Cerebellum (tissue), 4 donors: ENCODE measurements at places on chromosomes 6 and 20. TPM values are rescaled to one million over a fixed set of nuclear protein-coding genes. Genes with fewer than 3 reads are reported as not detected.

The CST4 gene
- total RNA-seq: not detected

The TPBG gene
- total RNA-seq: 20.4 TPM

The HRH3 gene
- 1.7 TPM for total RNA-seq

The SCRT2 gene
- 2.9 TPM for total RNA-seq

The THEMIS gene
- 0.09 TPM for total RNA-seq

The PLCB1 gene
- total RNA-seq: 54.5 TPM

GRCh38 chr6:33897189-33897780 is 93.5 kb upstream of the MLN start:
- DNase-seq: no peak

- DNase-seq: no peak
These were observed 267.2 kb downstream of the ADGRG6 start for GRCh38 chr6:142568857-142569597.

- DNase-seq: no peak
These were observed 113.9 kb downstream of the WDR27 start for GRCh38 chr6:169587975-169588374.

- DNase-seq: no peak
These were observed 68.6 kb upstream of the CNKSR3 start for GRCh38 chr6:154579046-154579445.

DNA sequence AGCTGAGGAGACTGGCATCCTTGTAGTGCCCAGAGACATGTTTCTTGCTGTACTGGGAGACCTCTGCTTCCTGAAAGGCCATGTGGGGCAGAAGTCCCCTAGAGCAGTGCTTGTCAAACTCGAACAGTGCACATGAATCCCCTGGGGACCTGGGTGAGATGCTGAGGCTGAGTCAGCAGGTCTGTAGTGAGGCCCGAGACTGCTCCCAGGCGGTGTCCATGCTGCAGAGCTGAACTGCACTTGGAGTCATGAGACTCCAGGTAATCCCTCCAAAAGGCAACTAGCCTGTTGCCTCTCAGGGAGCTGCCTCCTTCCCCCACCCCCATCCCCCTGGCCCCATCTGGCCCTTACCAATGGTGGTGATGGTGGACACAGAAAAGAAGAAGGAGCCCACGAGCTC is 3.7 kb downstream of the KCNK17 start:
- DNase-seq: no peak

GRCh38 chr20:38649275-38649891 is 47.8 kb downstream of the ARHGAP40 start:
- DNase-seq: peak; percentile 22

DNA sequence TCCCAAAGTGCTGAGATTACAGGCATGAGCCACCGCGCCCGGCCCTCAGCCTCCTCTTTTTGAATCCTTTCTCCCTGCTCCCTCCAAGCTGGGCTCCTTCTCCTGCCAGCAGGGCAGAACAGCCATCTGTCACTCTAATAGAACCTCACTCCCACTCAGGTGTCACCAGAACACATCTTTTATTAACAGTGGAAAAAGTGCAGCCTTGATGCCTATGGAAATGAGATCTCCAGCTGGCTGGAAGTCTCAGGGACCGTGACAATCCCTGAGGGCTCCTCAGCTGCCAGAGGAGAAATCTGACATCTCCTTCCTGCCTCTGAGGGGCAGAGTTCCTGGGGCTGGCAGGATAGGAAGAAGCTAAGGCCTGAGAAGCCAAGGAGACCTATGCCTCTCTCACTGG is 28.0 kb downstream of the TMC2 start:
- DNase-seq: peak; percentile 83

- no peak for DNase-seq
These were observed 145.4 kb downstream of the UST start for GRCh38 chr6:148892247-148892646.

- no peak for DNase-seq
These were observed 29.9 kb upstream of the ZNF184 start for GRCh38 chr6:27502508-27503435.

DNA sequence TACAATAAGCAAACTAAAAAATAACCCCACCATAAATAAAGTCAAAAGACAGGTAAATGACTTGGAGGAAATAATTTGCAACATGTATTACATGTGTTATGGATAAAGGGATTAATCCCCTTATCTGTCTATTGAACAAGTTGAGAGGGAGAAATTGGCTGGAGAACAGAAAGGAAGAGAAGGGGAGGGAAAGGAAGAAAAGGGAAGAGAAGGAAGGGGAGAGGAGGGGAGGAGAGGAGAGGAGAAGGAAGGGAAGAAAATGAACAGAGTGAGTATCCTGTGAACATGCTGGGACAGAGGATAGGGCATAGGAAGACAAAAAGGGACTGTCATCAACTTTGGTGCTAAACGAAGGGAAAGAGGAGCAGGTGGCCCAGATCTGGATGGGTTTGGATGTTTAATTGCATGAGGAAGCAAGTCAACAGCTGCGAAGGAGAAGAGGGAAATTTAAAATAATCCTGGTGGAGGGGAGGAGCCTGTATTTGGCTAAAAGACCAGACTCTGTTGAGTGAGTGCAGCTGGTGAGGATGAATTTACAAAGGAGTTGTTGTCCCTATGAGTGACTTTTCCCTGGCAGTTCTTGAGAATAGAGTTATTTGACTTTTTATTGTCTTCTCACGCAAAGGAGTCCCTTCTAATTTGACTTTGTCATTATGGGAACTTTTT is 14.2 kb upstream of the SHLD1 start:
- DNase-seq: no peak

DNA sequence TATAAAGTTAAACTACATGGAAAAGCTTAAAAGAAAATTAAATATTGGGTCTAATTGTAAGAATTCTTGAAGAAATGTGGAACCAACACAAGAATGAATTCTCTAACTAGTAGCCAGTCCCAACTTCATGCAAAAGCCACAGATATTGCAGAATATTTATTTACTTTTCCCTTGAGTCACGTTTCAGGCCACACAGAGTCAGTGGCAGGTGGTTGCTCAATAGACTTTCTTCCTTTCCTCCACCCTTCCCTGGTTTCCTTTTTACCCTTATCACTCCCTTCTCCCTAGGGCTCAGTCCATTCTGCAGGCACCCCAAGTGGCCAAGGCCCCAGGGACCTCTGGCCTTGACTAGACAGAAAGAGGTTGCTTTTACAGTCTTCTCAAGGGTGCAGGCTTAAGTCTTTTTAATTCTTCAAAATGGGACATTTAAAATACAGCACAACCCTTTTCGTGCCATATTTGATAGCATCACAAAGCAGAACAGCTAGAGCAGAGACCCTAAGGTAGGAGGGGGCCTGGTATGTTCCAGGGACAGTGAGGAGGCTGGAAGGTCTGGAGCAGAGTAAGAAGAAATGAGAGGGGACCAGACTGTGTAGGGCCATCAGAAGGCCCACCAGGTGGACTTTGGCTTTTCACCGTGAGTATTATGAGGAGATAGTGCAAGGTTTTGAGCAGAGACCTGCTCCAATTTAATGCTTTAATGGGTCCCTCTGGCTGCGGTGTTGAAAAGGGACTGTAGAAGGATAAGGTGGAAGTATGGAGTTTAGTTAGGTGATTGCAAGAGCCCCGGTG is 65.0 kb downstream of the HDDC2 start:
- DNase-seq: no peak

DNA sequence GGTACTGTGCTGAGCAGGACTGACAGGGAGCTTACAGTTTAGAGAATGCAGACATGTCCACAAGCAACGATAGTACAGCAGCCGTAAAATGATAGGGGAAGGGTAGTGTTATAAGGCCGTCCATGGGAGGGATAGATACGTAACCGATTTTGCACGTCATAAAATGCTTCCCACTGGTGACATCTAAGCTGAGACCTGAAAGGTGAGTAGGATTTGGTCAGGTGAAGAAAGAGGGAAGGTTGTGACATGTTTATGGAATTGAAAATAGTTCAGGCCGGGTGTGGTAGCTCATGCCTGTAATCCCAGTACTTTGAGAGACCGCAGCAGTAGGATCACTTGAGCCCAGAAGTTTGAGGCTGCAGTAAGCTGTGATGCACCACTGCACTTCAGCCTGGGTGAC is 25.6 kb downstream of the SNX9 start:
- no peak for DNase-seq

- no peak for DNase-seq
These were observed 305.0 kb upstream of the POU3F2 start for GRCh38 chr6:98529364-98529763.

GRCh38 chr6:122714059-122714458 is 65.5 kb upstream of the FABP7 start:
- no peak for DNase-seq

GRCh38 chr6:162177746-162178145 is 549.8 kb downstream of the PRKN start:
- DNase-seq: peak; percentile 13

DNA sequence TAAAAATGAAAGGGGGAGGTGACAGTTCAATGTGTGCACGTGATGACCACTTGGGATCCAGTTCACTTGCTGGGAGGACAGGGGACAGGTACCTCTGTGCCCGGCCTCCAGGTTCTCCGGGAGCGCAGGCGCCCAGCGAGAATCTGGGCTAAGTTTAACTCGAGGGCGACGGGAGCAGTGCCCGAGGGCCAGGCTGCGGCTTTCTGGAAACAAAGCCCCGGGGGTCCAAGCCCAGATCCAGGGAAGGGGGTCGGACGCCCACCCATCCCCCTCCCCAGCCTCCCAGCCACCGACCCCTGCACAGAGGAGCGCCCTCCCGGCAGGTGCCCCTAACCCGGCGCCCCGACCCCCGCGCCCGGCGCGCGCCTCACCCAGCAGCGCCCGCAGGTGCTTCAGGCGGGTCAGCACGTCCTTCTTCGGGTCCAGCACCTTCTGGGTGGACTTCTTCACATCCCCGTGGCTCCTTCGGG is 405 bp downstream of the RALGAPA2 start:
- DNase-seq: peak; percentile 22

- DNase-seq: no peak
These were observed at the start of gene SPACA1 for GRCh38 chr6:88047510-88048150. TSS of gene SPACA1 (plus strand) at chr6:88047841. CDS start at chr6:88047906, 65 bp downstream.

DNA sequence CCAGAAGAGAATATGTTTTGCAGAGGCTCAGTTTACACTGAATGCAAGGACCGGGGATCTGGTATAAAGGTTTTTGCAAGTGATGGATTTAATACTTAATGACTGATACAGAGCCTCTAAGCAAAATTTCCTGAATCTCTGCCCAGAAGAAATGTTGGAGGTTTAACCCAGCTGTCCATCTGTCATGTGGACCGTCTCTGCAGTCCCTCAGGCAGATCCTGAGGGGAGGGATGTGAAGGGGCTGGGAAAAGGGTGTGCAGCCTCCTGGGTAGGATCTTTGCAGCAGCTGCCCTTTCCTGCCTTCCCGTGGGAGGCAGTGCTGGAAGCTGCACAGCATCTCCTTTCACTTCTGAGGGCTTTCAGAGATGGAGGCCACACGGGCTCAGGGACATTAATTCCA is 207.0 kb downstream of the SLC24A3 start:
- no peak for DNase-seq

- no peak for DNase-seq
These were observed 229.8 kb downstream of the SOX4 start for GRCh38 chr6:21823371-21823770.

GRCh38 chr6:137728386-137729349 is 138.4 kb upstream of the TNFAIP3 start:
- no peak for DNase-seq

- DNase-seq: peak; percentile 50
These were observed 13.5 kb upstream of the ZBTB46 start for GRCh38 chr20:63844511-63844991.
